ENCODE measurements at places on chromosomes 12 and 14.

DNA sequence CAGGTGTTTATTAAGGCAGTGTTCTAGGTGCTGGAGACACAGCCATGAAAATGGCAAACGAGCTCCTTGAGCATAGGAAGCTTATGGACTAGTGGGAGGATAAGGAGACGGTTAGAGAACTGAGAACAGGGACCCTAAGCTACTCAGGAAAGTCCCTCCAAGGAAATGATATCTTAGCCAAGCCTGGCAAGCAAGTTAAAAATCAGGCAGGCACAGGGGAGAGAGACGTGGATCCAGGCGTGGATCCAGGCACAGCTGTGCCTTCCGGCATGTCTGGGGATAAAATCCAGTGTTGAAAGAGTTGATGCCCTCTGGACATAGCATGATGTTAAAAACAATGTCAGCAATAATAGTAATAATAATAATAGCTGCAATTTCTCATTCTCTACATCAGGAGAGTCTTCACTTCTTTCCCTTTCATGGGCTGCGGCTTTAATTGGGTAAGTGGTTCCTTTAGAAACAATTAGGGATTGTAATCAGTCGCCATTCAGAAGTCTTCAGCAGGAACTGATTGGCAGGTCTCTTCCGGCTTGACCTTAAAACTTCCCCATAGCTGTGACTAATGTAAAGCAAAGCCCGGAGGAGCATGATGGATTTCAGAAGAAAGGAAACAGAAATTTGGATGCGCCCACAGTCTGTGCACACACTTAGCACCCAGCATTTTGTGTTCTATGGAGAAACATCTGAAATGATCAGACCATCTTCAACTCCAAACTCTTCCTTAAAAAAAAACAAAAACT lies 230.2 kb downstream of the SLC41A2 start:
- DNase-seq = no peak

GRCh38 chr14:64201296-64201695 lies 92.9 kb downstream of the ESR2 start:
- no peak for DNase-seq

DNA sequence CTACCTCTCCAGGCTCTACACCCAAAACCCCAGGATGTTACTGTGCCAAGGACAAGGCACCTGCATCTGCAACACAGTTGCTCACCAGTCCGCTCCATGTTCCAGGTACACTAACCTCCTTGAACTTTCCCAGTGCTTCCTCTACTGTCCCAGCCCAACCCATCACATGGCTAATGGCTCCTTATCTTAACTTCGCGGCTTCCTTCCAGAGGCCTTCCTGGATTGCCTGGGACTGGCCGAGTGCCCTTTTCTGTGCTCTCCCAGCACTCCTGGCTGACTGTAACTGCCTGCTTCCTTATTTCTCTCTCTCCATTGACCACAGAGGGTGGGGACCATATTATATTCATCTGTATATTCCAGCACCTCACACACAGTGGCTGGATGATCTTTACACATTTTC lies 20.9 kb downstream of the POMT2 start:
- DNase-seq = no peak

- DNase-seq = no peak
Observed at GRCh38 chr12:91778091-91778832, 367.4 kb downstream of the BTG1 start.

GRCh38 chr12:130576371-130576816 lies 139.7 kb downstream of the RIMBP2 start:
- no peak for DNase-seq

DNA sequence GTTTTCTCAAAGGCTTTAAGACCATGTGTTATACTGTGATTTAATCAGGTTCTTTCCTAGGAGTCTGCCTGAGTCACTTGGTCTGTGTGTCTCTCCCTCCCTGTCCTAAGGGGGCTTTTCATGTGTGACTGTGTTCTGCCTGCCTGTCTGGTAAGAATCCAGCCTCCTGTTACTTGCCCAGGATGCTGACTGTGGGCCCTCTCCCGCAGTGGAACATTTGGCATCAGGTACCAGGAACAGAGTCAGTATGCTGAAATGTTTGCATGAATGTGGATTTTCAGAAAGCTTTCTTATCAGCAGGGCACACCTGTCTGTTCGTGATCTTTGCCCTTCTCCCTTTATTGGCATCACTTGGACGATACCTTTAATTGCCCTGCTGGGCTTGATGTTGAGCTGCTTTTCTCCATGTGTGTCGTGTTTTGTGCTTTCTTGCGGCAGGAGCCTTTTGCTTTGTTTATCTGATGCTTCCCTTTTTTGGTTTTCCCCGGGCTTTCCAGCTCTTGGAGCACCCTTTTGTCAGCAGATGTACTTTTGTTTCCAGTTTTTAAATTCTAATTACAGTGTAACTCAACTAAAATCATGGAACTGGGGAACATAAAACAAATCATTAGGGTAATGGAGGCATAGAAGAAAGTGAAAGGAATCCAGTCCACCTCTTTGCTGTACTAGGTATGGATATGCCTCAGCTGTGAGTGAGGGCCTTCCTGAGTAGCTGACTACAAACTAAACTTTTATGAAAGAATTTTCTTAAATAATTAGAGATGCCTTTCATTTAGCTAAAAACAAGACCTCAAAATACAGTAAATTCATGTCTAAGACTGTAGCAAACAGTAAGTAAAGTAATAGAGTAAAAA lies 72.5 kb downstream of the TRAF3 start:
- DNase-seq = no peak

GRCh38 chr14:99393059-99393655 lies 87.5 kb downstream of the SETD3 start:
- peak; percentile 67 for DNase-seq

DNA sequence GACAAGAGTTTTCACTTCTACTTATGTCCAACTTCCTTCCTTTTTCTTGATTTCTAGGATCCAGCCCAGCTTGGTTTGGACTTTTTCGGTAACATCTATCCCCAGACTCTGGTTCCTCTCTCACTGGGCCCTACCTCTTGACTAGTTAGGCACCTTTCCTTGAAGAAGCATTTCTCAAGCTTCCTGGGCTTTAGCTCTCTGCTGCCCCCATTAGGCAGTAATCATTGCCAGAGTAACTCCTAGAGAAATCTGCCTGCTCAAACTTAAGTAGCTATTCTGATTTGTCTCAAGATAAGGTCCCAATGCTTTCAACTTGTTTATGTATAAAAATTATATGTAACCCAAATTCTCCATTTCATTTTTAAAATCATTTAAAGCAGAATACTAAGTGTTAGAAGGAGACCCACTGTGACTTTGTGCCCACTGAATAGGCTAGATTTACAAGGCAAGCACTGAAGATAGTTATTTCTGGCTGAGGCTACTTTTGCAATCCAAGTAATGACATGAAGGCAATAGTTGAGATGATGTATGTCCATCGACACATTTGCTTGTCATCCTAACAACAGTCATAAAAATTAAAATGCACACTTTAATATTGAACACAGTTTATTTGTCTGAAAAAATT lies 275.0 kb upstream of the G2E3 start:
- peak; percentile 17 for DNase-seq

DNA sequence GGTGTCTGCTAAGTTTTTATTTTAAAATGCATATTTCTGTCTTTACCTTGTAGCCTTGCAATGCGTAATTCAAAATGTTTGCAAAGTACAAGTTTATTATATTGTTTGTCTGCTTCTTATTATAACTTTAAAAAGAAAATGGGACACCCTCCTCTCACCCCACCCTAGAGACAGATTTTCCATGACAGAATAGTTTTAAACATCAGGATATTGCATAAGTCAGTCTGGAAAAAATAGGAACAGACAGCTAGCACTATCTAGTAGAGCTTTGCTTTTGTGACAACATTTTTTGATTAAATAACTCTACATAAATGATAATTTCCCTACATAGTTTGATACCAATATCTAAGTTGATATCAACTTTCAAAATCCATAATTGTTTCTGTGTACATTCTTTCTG lies 71.3 kb downstream of the PDE3A start:
- DNase-seq = no peak

DNA sequence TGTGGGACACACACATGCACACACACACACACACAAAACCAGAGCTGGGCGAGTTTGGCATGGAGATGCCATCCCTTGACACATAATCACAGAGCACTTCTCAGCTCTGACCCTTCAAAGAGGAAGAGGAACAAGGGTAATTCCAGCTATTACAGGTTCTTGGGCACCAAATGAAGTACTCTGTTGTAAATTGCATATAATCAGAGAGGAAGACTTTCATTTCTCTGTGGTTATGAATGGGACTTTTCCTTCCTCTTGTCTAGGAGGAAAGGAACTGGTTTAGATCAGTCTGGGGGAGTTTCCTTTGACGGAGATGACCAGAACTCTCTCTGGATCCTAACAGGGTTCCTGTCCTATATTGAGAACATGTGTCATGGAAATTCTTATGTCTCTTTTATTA lies 26.4 kb upstream of the FGF6 start:
- DNase-seq = no peak

DNA sequence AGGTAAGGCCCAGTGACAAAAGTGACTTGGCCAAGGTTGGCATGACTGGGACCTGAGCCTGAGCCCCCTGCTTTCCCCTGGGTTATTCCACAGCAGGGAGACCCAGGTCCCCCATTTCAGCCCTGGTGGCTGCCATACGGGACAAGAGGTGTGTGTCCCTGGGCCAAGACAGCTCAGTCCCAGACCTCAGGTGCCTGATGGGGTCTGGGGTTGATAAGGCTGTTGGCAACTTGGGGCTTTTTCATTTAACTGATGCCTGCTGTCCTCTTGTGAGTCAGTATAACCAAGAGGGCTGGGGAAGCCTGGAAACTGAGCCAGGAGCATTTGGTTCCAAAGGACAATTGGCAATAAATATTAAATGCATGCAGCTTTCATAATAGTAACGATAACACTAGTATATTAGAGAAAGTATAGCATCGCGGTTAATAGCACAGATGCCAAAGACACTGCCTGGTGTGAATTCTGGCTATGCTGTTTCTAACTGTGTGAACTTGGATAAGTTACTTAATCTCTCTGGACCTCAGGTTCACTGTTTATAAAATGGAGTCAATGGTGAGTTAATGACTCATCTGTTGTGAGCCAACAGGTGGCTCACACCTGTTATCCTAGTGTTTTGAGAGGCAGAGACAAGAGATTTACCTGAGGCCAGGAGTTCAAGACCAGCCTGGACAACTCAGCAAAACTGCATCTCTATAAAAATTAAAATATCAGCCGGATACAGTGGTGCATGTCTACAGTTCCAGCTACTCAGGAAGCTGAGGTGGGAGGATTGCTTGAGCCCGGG lies 898 bp downstream of the SDSL start:
- DNase-seq = no peak

- DNase-seq = no peak
Observed at GRCh38 chr14:94494085-94494484, 15.2 kb downstream of the SERPINA12 start.

DNA sequence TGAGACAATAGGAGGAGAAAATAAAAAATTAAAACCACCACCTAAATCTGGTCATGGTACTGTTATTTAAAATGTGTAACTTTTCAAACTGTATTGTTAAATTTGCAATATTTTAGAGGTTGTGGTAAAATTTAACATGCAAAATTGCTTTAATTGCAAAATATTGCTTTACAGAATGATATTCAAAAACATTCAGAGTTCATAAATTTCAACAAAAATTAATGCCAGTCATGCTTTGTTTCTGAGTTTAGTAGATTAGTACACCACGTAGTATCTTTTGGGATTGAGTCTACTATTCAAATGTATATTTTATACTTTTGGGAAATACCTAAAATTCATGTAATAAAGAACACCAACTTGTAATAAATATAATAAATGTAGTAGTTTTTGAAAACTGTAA lies 18.3 kb downstream of the ETFRF1 start:
- DNase-seq = no peak

- DNase-seq = no peak
Observed at GRCh38 chr14:68651652-68652432, 141.0 kb downstream of the ZFP36L1 start.

DNA sequence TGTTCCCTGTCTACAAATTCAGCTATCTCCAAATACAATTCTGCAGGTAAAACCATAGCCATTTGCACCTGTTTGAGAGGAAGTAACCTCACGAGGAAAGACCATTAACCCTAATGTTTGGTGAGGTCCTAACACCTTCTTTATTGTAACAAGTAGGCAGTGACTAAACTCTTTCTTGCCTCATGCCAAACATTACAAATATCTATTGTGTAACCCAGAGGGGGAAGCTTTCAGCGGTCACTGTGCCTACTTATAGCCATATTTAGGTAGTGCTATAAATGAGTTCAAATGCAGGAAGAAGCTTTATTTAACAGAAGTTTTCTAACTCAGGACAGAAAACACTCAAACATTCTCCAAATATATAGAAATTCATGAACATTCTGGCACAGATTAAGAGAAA lies 252.7 kb downstream of the LRFN5 start:
- no peak for DNase-seq

DNA sequence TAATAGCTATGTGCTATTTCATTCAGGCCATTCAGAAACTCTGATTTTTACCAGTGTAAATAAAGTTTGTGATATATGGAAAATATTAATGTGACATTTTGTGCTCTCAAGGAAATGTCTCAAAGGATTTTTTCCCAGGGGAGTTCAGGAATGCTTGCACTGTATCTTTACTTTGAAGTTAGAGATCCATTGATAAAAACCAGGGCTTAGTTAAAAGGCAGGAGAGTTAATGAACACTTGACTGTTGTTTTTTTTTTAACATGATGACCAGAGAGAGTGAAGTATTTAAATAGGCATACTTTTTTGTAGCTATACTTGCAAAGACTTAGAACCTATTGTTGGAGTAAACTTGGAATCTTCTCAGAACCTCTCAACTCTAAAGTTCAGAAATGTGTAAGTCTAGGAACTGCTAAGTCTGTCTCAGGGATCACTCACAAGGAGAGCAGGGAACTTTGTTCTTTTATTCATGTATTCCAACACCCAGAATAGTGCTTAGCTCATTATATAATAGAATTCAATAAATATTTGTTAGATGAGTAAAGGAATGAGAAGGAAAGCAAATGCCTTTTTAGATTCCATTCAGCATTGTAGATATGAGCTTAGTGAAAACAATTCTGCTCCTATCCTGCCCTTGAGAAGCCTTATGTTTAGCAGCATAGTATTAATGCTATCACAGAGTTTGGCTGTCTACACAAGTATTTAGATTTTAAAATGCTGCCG lies 117.5 kb downstream of the DAAM1 start:
- no peak for DNase-seq

- no peak for DNase-seq
Observed at GRCh38 chr12:110198386-110198785, 74.2 kb downstream of the IFT81 start.

DNA sequence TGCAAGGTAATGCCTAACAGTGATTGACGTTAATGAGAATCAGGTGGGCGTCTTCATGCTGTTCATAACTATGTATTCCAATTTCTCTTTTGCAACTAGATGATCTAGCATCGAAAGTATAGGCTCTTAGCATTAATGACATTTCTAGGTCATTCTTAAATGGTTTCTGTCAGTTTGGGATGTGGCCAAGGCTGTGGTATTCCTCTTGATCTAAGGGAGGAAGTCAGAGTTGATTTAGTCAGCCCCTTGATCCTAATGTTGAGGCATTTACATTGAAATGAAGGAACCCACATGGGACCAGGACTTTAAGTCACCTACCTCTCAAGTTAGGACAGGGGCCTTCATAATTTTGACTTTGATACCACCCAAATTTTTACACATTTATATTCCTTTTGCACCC lies 448.1 kb downstream of the NPAS3 start:
- DNase-seq = no peak

- DNase-seq = no peak
Observed at GRCh38 chr12:90290980-90291975, 582.6 kb upstream of the ATP2B1 start.

- no peak for DNase-seq
Observed at GRCh38 chr12:14836336-14837210, 6.8 kb downstream of the ART4 start.

- no peak for DNase-seq
Observed at GRCh38 chr14:23177181-23177580, 6.3 kb downstream of the SLC7A8 start.

All from HuH-7 (cell line).